ENCODE measurements at places on chromosomes 7 and 10.

DNA sequence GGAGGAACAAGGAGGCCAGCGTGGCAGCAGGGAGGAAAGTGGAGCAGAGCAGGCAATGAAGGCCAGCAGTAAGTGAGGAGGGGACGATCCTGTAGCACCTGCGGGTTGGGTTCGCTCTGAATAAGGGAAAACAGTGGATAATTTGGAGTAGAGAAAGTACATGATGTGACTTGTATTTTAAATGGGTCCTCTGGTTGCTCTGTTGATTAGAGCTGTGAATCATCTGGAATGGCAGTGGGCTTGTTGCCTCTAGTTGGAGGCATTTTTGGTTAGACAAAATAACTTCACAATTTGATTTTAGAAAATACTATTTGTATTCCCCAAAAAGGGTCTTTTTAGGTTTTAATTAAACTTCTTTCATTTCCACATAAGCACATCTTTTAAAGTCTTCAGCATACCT, 277.4 kb downstream of the ARL4A start:
- DNase-seq = no peak

- DNase-seq = no peak
These were observed 675.8 kb downstream of the PCDH15 start for GRCh38 chr10:54125098-54125747.

DNA sequence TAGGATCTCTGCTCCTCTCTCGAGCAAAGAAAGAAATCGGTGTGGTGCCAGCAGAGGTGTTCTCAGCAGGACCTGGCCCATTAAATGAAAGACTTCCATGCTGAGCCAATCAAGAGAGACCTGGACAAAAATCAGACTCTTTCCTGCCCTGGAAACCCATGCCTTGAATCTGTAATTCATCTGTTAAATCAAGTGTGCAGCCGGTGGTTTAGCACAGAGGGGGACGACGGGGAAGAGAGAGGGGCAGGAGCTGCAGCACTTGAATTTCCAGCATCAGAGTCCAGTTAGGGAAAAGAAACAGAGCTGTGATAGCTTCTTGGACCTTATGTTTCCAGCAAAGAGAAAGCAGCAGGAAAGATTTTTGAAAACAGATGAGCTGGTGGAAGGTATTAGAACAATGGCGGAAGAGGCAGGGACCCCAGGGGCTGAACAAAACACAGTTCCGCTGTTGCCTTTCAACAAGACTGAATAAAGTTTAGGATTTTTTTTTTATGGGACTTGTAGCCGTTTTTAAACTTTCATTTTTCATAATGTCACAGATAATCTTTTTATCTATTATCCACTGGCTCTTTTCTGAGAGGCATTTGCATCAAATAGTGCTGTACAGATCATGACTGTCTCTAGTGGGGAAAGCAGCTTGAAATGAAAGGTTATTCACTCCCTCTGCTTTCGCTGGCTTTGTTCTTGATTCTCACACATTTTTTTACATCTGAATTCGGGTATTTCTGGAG, 543.6 kb upstream of the GALNT17 start:
- DNase-seq = no peak

- no peak for DNase-seq
These were observed 620 bp upstream of the IMPDH1 start for GRCh38 chr7:128410451-128410753.

DNA sequence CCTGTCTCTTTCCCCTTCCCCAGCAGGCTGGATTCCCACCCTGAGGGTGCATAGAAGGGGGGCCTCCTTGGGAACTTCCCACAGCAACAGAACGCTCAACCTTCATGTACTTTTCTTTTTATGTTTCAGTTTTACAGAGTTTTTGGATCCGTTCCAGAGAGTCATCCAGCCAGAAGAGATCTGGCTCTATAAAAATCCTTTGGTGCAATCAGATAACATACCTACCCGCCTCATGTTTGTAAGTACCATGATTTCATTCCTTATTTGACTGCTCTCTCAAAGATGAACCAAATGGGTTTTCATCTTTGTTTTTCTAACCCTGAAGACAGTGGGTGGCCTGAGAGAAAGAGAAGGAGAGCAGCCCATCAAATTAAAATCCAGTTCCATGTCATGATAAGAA, 46.7 kb downstream of the PLPP4 start:
- DNase-seq = no peak

DNA sequence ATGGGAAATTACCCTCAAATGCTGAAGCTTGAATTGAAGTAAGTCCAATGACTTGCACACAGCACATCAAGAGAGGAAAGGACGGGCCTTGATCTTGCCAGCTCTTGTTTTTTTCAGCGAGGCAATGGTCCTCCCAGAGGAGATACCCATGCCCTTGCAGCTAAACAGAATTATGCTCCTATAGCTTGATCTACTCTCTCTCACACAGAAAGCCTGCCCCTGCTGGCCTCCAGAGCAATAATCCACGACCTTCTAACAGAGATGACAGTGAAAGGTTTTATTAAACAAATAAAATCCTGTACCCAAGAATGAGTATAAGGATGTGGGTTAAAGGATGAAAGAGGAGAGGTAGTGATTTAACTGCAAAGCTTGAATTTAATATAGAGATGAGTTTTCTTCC, 268.0 kb downstream of the ADRA2A start:
- DNase-seq = no peak

GRCh38 chr10:103958996-103959395, 7.9 kb upstream of the SLK start:
- DNase-seq = no peak

DNA sequence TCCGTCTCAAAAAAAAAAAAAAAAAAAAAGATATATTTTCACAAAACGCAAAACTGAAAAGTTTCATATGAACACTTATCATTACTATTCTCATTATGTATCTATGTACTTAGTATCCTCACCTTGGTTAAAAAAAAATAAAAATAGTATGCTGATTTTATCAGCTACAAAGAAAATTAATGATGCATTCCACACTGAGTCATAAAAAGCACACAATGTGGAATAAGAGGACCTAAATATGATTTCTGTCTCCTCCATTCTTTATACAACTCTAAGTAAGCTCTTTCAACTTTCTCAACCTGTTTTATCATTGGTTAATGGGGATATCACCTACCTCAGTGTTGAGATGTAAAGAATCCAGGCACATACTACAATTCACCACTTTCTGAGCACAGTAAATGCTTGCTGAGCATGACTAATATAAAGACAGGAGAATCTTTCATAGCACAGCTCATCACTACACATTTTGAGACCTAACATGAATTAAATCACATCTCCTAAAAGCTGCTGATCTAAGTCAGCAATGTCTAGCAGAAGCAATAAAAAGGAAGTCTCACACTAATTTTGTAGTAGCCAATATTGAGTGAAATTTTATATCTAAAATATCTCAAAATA, 2.7 kb downstream of the SNX13 start:
- DNase-seq = no peak

DNA sequence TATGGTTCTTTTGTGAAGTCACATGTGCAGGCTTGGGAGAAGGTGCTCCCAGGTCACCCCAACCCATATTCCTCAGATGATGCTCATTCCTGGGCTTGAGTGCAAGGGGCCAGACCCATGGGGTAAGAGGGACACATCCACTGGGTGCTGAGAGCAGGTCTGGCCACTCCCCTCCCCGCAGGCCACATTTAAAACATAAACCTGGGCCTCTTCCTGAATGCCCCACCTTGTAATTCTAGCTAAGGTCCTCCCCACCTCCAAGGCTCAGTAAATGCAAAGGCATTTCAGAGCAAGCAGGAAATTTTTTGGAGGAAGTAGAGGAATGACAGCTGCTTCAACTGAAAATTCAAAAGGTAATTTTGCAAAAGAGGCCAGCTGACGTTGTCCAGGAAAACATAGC, 172.5 kb downstream of the ARHGAP21 start:
- no peak for DNase-seq

- no peak for DNase-seq
These were observed 48.5 kb upstream of the GLCCI1 start for GRCh38 chr7:7920056-7920455.

DNA sequence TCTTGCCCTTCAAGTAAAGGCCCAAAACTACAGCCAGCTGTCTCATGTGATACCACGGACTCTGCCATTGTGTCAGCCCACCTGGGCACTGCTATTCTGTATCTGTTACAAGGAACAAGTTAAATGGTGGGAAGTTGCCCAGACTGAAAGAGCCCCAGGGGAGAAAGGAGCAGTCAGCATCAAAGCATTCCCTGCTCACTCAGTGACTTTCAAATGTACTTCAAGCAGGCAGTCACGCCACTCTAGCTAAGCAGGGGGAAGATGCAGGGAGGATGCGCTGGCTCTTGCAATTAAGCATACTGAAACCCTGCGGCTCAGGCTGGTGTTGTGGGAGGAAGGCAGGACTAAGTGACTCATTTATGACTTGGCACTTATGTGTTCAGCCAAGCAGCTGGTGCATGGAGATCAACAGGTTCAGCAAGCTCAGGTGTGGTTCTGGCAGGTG, 1249.6 kb downstream of the TYW1 start:
- DNase-seq = peak; percentile 36

- DNase-seq = no peak
These were observed 34.9 kb downstream of the R3HCC1L start for GRCh38 chr10:98169379-98169778.

DNA sequence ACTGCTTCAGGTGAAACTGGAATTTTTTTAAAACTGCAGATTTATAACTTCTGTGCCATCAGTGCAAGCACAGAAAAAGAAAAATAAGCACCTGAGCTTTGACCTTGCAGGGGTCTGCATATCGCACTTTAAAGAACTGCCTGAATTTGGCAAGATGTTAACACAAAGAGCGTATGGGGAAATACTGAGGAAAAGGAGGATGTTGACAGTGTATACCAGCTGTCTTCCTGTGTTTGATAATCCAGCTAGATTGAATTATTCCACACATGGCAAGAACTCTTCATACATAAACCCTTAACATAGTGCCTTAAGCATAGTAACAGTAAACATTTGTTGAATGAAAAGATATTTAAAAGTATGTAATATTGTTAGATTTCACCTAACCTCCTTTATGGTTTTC, 30.0 kb downstream of the SMC3 start:
- no peak for DNase-seq

GRCh38 chr7:98110249-98111022, 3.8 kb downstream of the LMTK2 start:
- no peak for DNase-seq

DNA sequence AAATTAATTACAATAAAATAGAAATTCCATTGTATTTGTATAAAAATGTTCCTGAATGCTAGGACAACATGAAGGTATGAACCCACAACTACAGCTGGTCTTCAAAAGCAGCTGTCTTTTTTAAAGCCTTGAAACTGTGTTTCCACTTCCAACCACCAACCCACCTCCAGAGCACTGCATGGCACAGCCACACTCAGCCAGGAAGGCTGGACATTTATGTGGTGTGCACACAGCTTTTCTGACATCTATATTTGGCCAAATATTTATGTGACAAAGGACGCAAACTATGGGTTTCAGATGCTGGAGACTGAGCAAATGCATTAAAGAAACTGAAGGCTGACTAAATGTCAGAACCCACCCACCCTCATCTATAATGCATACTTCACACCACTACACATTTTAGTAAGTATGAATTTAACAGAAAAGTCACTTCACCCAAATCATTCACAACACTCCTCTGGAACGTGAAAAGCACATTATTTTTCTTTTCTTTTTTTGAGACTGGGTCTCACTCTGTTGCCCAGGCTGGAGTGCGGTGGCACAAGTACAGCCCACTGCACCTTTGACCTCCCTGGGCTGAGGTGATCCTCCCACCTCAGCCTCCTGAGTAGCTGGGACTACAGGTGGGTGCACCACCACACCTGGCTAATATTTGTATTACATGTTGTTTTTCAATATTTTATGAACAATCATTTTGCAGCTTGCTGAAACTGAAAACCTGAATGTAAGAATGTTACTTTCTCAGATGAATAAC, 27.9 kb upstream of the DAGLB start:
- no peak for DNase-seq

GRCh38 chr10:667096-667495, 22.4 kb downstream of the DIP2C start:
- no peak for DNase-seq

- no peak for DNase-seq
These were observed 397.3 kb downstream of the TYW1 start for GRCh38 chr7:67393903-67394302.

- DNase-seq = no peak
These were observed 84.2 kb upstream of the MKI67 start for GRCh38 chr10:128210215-128211063.

GRCh38 chr7:6612819-6613218, 2.6 kb upstream of the ZNF853 start:
- no peak for DNase-seq

GRCh38 chr7:46705386-46706255, 784.5 kb upstream of the IGFBP3 start:
- DNase-seq = no peak

GRCh38 chr10:132443605-132443982, 46.6 kb downstream of the PWWP2B start:
- DNase-seq = no peak

DNA sequence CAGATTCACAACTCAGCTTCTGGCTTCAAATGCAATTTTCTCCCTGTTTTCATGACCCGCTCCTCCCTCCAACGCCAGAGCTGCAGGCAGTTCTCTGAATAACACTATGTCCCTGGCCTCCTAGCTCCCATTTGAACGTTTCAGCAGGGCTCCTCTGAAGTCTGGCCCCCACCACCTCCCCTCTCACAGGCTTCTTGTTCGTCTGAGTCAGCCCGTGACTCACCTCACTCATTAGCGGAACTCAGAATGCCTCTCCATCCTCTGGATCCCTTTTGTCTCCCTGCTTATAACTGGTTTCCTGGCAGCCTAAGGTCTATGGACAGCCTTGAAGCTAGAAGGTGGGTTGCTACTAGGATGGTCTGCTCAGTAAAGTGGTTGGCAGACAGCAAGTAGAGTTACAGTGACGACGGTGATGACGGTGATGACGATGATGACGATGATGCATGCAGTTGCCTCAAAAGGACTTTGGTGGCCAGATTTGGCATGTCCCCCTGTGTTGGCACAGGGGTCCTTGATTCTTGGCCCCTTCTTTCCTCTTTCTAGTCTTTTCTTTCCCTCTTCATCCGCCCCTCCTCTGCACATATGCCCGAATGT, 83.3 kb upstream of the MKLN1 start:
- no peak for DNase-seq

GRCh38 chr10:70198696-70199466, 28.6 kb upstream of the SAR1A start:
- no peak for DNase-seq

DNA sequence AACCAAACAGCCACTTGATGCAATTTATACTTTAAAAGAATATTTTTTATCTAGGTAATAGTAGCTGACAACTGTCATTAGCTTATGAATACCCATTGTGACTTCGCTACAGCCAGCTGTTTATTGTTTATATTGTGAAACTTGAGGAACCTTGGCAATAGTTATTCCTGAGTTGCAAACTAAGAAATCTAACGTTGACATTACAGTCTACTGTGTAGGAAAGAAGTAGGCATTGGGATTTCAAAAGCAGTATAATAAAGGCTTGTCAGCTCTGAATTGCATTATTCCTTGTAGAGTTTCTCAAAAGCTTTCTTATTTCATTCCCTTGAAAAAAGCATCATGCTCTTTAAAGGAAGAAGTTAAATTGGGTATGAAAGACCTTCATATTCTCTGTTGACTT, 42.7 kb upstream of the OIT3 start:
- DNase-seq = no peak

DNA sequence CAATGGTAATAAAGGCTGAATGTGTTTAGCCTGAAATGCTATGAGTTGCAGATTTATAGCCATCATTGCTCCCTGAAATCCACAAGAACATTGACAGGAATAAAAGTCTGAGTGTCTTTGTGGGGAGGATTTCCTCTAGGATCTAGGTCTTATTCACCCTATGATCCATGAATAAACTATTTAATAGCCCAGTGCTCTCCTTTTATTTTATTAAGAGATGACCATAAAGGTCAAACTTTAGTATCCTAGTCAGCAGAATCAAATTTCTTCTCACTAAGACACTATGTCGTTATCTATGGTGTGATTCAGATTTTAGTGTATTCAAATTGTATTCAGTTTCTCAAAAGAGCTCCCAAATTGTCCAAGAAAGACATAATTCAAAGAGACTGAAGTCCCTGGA, 67.8 kb upstream of the AKR1E2 start:
- no peak for DNase-seq

All from right renal cortex interstitium (tissue), 3 donors.